ENCODE measurements at places on chromosomes 7 and 10.

DNA sequence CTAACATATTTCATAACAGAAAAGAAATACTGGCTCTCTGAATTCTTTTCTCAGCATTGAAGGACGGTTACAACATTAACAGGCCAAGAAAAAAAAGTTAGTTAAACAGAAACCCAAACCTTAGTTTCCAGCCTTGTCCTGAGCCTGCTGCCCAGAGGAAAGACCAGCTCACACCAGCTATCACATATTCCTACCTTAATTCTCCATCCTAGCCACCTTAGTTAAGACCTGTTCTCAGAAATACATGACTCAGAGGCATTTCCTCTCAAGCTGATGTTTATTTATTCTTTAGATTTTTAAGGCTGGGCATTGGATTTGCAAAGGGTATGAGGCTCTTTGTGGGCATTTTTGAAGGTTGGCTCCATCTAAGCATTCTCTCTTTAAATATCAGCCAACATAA is 34.3 kb upstream of the ADAM12 start:
- no peak for DNase-seq

DNA sequence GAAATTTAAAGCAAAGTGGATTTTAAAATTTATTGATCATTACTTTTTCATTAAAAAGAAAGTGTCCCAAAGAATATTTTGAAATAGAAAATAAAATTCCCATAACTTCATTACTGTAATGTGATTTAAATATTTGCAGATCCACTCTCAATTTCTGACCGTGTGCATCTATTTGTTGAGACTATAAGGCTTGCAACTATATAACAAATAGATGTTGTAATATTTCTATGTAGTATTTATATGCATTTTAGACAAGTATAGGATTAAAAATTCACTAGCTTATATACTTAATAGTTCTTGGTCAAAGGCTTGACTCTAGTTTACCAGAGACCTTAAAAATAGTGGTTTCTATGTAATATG is 3.8 kb downstream of the HHEX start:
- no peak for DNase-seq

DNA sequence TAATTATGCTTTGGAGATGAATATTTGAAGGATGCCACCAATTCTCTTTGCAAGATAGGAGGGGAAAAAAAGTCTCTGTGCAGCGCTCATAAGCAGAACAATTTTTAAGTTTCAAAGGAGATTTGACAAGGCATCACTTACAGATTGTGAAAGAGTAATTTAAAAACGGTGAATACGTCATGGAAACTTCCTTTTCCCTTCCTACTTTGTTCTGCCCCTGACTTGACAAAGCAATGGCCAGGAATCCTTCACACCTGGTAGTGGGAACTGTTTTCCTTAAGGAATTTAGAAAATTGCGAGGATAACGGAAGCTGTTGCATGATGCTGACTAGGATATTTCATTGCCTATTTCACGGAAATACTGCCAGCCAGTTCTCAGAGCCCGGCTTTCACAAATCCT is 16.7 kb downstream of the FAM107B start:
- DNase-seq, result no peak

DNA sequence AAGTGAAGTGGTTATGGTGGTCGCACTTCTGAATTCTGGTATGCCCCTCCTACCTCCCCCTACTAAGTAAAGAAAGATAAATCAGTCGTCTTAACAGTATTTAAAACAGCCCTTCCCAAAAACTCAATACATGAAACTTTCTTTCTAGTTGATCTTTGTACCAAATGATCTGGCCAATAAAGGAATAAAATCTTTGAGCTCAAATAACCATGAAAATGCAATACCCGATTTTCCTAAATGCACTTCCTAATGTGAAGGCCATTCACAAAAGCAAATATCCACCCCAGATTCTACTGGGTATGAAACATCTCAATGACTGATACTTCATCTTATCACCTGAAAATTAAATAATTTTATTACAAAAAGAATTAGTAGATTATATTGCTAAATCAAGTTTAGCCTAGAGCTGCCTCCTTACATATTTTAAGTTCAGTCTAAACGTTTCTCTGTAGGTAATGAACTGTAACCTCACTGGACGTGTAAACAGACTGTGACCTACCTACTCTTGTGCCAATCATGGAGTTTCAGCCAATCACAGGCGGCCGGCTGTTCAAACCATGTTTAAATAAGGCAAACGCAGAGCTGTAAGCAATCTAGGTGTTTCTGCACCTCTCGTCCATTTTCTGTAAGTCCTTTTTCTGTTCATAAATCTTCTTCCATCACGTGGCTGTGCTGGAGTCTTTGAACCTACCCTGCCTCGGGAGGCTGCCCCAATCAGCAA is 146.9 kb upstream of the AKR1E2 start:
- no peak for DNase-seq

- DNase-seq, result peak; percentile 81
Observed at GRCh38 chr7:480531-481218, 39.0 kb downstream of the PDGFA start.

- DNase-seq, result no peak
Observed at GRCh38 chr7:87220734-87221215, 1.2 kb upstream of the TMEM243 start.

GRCh38 chr7:158494643-158495042 is 93.0 kb downstream of the PTPRN2 start:
- DNase-seq, result no peak

- no peak for DNase-seq
Observed at GRCh38 chr10:109386921-109387320, 536.4 kb downstream of the XPNPEP1 start.

DNA sequence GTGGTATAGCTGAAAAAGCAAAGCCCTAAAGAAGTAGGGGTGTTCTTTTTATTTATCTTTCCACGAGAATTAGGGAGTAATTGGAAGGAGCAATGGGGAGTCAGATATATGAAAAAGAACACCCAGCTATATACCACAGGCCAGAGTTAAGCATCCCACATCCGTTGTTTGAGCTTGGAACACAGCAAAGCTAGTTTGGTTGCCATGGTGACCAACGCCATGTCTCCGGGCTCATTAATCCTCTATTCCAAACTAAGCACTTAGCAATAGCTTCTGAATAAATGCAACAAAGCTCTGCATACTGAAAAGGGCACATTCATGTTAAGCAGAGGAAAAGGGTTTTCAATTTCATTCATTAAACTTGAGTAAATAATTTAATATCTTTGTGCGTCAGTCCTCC is 23.5 kb downstream of the ASB4 start:
- DNase-seq, result peak; percentile 34

DNA sequence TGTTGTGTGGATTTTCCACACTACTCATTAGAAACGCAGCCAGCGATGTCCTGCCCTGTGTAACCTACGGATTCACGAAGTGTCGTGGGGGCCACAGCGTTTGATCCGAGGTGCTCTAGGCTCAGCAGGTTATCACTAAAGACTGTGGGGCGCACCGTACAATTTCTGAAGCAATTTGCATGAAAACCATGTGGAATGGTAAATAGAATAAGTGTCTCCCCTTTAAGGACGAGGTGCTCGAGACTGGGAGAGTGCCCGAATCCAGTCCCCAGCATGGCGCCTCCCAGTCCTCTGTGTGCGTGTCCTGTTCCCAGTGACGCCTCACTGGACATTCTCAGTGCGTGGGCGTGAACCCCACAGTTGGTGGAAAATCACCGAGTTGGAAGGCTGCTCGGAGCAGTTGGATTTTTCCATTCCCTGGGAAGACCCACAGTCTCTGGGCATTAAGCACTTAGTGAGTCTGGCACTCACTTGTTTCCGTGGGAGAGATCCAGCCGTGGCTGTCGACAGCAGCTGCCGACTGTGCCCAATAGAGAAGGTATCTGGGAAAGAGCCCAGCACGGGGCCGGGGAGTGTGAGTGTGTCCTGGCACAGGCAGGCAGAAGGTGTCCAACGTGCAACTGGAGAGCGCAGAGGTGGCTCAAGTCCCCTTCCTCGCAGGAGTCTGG is 37.0 kb downstream of the PFKP start:
- no peak for DNase-seq

GRCh38 chr7:35355911-35356310 is 102.0 kb upstream of the TBX20 start:
- no peak for DNase-seq

DNA sequence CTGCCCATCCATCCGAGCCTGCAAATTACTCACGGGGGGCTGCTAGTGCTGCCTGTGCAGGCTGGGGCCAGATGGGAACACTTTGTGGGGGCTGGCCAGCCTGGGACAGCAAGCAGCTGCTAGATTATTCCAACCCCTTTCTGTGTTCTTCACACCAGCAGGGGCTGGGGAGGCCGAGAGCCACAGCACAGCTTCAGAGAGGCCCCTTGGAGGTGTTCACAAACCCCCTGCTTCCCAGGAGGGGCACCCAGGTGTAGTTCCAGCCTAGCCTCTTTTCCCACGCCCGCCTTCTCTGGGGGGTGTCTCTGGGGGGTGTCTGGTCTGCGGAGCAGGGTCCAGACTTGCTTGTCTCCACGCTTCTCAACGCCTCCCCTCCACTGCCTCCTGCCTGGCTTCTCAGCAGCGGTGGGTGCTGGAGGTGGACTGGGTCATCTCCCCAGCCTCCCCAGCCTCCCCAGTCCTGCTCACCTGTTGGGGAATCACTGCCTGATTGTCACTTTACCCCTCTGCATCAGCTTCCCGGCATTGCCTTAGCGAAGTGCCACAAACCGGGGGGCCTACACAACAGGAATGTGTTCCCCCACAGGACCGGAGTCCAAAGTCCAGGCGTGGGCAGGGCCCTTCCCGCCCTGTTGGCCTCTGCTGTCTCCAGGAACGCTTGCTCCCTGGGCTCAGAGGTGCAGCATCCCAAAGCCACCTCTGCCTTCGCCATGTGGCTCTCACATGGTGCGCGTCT is 74.0 kb upstream of the EN2 start:
- DNase-seq, result no peak

- DNase-seq, result no peak
Observed at GRCh38 chr10:101016814-101017213, 14.1 kb downstream of the PDZD7 start.

GRCh38 chr10:60823324-60823723 is 45.0 kb downstream of the CDK1 start:
- DNase-seq, result no peak

DNA sequence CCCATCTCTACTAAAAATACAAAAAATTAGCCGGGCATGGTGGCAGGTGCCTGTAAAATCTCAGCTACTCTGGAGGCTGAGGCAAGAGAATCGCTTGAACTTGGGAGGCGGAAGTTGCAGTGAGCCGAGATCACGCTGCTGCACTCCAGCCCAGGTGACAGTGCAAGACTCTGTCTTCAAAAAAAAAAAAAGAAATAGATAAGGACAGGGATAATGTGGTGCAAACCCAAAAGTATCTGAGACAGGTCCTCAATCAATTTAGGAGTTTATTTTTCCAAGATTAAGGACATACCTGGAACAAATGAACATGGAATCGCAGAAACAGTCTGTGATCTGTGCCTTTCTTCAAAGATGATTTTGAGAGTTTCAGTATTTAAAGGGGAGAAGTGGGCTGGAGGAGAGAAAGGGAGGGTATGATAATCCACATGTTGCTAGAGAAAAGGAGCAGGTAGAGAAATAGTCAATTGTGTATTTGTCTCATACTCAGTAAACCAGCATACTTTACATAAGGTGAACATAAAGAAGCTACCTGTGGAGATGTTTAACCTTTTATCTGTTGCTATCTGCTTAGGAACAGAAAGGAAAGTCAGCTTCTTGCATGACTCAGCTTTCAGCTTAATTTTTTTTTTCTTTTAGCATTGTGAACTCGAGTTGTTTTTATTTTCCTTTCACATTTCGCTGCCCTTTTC is 4.9 kb upstream of the MTPN start:
- DNase-seq, result no peak
